CD8-positive, alpha-beta T cell (primary cell): ENCODE measurements at places on chromosomes 7 and 10. TPM values are rescaled to one million over a fixed set of nuclear protein-coding genes. Genes with fewer than 3 reads are reported as not detected.

- no peak for DNase-seq
Observed at GRCh38 chr7:46764100-46764936, 817.6 kb downstream of the TNS3 start.

GRCh38 chr10:118308664-118309063, 33.5 kb downstream of the FAM204A start:
- no peak for DNase-seq

DNA sequence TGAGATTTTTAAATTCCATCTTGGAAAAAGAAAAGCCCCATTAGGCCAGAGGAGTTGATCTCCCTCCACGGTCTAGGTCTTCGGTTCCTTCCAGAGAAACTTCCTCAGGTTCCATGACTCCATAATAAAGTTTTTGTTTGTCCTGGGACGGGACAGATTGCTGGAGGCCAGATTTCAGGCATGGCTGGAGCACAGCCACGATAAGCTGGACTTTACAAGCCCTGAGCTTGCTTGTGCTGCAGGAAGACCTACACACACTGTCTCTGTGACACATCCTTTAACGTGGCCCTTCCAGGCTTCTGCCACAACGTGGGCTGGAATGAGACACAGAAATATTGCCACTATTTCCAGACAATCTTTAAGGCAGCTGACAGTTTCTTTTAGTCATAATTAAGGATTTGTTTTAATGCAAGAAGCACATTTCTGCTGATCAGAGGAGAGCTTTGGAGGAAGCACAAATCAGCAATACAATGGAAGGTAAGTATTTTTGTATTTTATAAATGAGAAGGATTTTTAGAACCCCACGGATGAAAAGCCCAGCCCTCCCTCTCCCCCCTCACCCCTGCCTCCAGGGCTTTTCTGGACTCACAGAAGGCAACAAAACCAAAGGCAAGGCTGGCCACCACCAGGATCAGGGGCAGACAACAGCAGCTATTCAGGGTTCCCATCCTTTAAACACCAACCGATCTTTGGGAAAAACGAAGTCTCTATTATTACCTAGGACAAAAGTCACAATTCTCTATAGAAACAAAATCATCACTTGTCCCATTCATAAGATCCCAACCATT, 6.5 kb downstream of the CTBP2 start:
- no peak for DNase-seq

DNA sequence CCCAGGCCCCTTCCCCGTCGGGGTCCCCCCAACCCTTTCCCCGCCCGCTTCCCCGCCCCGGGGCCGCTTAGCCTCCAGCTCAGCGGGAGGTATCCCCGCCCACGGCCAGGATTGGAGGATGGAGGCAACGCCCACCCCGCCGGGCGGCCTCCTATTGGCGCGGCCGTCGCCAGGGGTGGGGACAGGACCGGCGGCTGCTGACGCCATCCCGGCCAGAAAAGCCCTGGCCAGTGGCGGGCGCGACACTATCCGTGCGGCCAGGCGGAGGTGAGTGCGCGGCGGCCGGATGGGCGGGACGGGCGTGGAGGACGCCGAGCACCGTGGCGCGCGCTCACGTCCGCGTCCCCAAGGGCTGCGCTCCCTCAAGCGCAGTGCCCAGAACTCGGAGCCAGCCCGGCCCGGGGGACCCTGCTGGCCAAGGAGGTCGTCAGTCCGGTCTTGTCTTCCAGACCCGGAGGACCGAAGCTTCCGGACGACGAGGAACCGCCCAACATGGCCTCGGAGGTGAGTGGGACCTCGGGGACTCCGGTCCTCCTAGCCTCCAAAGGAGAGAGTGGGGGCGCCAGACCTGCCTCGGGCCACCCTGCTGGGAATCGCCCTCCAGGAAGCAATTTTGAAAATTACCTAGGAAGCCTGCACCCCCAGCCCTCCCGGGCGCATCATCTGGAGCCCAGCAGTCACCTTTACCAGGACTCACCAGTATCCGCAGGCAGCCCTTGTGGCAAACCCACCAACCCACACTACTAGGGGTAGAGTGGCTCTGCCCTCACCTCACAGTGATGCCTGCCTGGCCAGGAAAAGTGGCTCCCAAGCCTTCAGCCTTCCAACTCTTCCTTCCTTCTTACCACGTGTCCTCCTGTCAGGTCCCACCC, at the start of gene ASL:
TSS of gene ASL (plus strand) at position 230 of the 872 bp plus-strand sequence. CDS start at position 493, 263 bp downstream.
- DNase-seq: peak; percentile 93

DNA sequence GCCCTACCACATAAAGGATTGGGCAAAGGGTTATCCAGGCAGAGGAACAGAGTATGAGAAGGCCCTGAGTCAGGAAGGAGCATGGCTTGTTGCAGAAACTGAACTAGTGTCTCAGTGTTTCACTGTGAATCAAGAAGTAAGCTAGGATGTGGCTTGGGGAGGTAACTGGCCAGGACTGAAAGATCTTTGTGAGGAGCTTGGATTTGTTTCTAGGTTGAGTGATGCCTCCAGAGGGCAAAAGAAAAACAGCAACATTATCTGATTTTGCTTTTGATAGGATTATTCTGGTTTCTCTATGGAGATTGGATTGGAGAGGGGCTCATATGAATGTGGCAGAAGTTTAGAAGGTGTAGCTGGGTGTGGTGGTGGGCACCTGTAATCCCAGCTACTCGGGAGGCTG, 137.9 kb upstream of the HDAC9 start:
- no peak for DNase-seq

- no peak for DNase-seq
Observed at GRCh38 chr10:109689785-109690184, 233.5 kb downstream of the XPNPEP1 start.

DNA sequence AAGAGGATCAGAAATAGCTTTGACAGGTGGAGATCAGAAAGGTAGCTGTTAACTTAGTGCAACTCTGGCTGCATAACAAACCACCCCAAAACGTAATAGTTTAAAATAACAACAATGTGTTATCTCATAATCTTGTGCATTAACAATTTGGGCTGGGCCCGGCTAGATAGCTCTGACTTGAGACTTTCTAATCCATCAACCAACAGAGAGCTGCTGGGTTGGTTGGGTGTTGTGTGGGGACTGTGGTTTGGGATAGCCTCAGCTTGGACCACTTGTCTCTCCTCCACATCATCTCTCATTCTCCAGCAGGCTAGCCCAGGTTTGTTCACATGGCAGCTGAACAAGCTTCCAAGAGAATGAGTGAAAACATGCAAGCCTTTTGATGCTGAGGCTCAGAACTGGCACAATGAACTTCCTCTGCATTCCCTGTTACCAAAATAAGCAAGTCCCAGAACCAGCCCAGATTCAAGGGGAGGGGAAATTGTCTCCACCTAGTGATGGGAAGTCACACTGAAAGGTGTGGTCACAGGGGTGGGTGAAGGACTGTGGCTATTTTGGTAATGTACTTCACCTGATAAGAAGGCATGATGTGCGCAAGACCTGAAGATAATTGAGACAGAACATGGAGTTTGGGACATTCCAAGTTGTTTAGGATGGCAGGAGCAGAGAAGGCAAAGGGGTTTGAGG, 20.4 kb upstream of the ASAH2 start:
- no peak for DNase-seq

GRCh38 chr10:42933448-42934340, 143.2 kb upstream of the RET start:
- DNase-seq: no peak

- no peak for DNase-seq
Observed at GRCh38 chr10:5068274-5068984, 25.8 kb upstream of the AKR1C3 start.

- DNase-seq: no peak
Observed at GRCh38 chr10:3786295-3787015, 1.4 kb upstream of the KLF6 start.

DNA sequence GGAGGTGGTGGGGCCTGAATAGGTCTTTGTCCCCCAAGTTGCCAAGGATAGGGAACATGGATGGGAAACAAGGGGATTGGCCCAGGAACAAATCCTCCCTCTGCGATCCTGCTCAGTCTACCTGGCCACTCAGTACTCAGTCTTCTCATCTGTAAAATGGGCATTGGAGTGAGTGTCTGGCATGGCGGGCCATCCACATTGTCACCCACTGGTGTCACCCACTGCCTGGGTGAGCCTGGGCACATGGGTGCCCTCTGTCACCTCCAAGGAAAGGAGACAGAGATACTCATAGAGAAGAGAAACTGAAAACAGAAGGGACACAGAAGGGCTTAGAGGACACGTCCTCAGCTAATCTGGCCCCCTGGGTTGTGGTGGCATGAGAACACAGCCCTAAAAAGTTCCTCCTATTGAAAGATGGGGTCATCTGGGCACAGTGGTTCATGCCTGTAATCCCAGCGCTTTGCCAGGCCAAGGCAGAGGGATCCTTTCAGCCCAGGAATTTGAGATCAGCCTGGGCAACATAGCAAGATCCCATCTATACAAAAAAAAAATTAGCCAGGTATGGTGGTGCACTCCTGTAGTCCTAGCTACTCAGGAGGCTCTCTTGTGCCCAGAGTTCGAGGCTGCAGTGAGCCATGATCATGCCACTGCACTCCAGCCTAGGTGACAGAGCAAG, 12.5 kb upstream of the TNRC18 start:
- DNase-seq: no peak

GRCh38 chr10:52210161-52210560, 103.9 kb upstream of the DKK1 start:
- no peak for DNase-seq

DNA sequence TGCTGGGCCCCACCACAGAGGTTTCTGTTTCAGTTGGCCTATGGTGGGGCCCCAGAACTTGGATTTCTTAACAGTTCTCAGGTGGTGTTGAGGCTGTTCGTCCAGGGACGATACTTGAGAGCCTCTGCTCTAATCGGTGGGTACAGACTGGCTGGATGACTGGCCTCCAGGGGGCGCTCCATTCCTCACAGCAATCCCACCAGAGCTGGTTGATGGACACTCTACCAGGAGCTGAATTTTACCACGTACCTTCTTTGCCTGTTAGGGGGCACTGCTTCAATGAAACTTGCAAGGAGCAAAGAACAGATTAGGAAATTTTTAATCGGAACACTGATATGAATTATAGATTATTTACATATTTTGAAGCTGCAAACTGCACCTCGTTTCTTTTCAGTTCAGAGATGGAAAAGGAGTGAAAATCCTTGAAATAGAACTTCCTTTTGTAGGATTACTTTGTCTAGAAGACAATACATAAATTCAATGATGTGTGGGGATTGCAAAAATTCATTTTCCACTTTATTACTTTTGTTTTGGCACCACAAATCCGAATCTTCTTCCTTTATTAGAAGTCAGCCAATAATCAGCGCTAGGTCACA, 44.8 kb downstream of the KBTBD2 start:
- DNase-seq: peak; percentile 91

GRCh38 chr7:76095908-76096307, 48.0 kb downstream of the MDH2 start:
- no peak for DNase-seq

GRCh38 chr7:2140216-2141020, 92.3 kb downstream of the MAD1L1 start:
- DNase-seq: no peak

- DNase-seq: peak; percentile 15
Observed at GRCh38 chr10:131810036-131810804, 90.6 kb upstream of the PPP2R2D start.

GRCh38 chr10:43939939-43940820, 291.5 kb upstream of the ZNF32 start:
- DNase-seq: no peak

- no peak for DNase-seq
Observed at GRCh38 chr7:80134115-80134535, 506 bp upstream of the GNAI1 start.

DNA sequence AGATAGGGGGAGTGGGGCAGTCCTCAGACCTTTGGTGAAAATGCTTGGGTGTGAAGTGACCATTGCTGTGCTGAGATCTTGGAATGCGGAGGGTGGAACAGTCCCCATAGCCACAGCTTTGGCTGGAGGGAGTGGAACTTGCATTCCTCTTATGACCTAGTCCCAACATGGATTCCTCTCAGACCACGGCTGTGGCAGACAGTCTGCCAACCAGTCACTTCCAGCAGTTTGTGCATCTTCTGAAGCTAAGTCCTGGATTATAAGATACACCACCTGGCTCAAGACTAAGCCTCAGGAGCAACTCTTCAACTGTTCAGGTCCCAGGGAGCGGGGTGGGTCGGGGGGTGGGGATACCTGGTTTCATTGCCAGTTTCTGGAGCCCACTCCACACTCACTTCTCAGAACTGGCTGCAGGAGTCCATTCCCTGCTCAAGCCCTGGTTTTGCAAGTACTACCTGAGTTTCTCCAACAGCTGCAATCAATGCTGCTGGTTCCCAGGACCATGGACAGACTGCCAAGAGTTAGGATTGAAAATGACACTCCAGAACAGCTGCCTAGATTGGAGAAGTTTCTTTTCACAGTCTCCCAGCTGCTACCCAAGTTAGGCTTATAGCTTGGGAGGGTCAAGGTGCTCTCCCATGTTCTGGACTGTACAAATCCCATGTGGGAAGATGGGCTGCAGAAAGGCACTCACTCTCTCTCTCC, 29.1 kb upstream of the DGKB start:
- DNase-seq: no peak

GRCh38 chr7:8362723-8363369, 70.6 kb upstream of the NXPH1 start:
- DNase-seq: no peak

GRCh38 chr10:75722020-75722419, 290.6 kb downstream of the LRMDA start:
- DNase-seq: no peak

DNA sequence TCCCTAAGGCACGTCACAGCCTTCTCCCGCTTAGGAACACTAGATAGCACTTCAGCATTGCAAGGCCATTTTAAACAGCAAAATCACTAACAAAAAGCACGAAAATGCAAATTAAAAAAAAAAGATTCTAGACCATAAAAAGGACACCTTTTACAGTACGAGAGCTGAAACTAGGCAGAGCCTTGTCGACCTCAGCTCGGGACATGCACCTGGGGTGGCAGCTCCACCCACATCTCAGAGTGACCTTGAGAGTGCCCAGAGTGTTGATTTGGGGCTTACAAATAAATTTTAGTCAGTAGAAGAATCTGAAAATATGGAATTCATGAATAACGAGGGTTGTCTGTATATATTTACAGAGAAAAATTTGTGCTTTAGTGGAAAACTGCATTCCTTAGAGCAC, 1.1 kb downstream of the MRPS24 start:
- no peak for DNase-seq

- no peak for DNase-seq
Observed at GRCh38 chr10:31294558-31294957, 24.5 kb upstream of the ZEB1 start.

The FKBP6 gene
- not detected for total RNA-seq

The DNA2 gene
- total RNA-seq: 9.9 TPM

The NEUROD6 gene
- total RNA-seq: not detected

The TFPI2 gene
- not detected for total RNA-seq

The ZPBP gene
- total RNA-seq: not detected

The CPXM2 gene
- total RNA-seq: not detected

The GIMAP1 gene
- 6.2 TPM for total RNA-seq

The SUMF2 gene
- total RNA-seq: 103 TPM
